HepG2 (cell line): ENCODE measurements at places on chromosomes 16 and 17. TPM values are rescaled to one million over a fixed set of nuclear protein-coding genes. Genes with fewer than 3 reads are reported as not detected.

DNA sequence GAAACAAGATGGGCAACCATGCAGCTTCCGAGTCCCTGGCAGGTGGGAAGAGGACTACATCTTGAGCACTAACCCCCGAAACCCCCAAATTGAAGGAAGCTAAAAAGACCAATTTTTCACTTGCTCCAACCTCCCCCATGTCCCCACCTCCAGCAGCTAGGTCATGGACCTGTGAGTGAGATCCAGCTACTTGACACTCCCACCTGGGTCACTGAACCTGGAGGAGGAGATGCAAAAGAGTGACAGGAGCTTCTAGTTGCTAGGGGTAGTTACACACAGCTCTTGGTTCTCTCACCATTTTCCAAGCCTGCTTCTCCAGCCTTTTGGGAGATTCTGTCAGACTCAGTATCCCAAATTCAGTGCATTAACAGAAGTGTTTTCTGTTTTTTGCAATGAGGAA lies 11.2 kb downstream of the PDZD9 start:
- H3K4me3 ChIP-seq = no peak overlapping the region
- no peaks in the 10 kb centered on the region for H3K27me3 ChIP-seq
- peaks cover 8% of the 10 kb centered on the region; the same call in 1 of the 3 replicates for H3K36me3 ChIP-seq
- no peak overlapping the region for H3K27ac ChIP-seq

- H3K4me3 ChIP-seq = peak overlapping the region; percentile 26; the same call in 1 of the 2 replicates
- H3K27me3 ChIP-seq = no peaks in the 10 kb centered on the region; the same call in 2 of the 3 replicates
- H3K27ac ChIP-seq = no peak overlapping the region
- peaks cover 48% of the 10 kb centered on the region for H3K4me1 ChIP-seq
- DNase-seq = no peak
These were observed 220.0 kb downstream of the NTN1 start for GRCh38 chr17:9241371-9241712.

USP43 gene
- 1.3 and 2.2 TPM in 2 replicates for total RNA-seq

NHLRC4 gene
- 0.40 and 0.48 TPM in 2 replicates for total RNA-seq

KRT39 gene
- 0.07 TPM in 1 of 2 replicates, not detected in the other for total RNA-seq
